ENCODE measurements at places on chromosomes 16 and 17.

GRCh38 chr16:23694644-23695373, 16.1 kb downstream of the PLK1 start:
- DNase-seq, result no peak

DNA sequence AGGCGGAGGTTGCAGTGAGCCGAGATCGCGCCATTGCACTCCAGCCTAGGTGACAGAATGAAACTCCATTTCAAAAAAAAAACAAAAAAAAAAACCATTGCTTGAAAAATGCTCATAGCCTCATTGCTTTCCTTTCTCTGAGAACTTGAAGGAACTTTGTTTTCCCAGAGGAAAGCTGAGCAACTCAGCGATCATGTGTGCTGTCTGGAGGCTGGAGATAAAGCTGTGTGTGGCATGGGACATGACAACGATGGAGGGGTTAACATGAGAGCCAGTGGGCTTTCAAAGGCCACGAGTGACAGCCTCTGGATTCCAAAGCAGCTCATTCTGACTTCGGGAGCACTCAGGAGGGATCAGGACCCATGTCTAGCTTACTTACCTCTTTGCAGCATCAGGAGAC, 21.6 kb upstream of the QRICH2 start:
- DNase-seq, result no peak

- DNase-seq, result no peak
Measured at GRCh38 chr17:33038740-33039139, 47.1 kb downstream of the SPACA3 start.

- DNase-seq, result no peak
Measured at GRCh38 chr16:56353054-56353921, 72.1 kb downstream of the AMFR start.

GRCh38 chr16:19609359-19609758, 53.9 kb downstream of the VPS35L start:
- no peak for DNase-seq

DNA sequence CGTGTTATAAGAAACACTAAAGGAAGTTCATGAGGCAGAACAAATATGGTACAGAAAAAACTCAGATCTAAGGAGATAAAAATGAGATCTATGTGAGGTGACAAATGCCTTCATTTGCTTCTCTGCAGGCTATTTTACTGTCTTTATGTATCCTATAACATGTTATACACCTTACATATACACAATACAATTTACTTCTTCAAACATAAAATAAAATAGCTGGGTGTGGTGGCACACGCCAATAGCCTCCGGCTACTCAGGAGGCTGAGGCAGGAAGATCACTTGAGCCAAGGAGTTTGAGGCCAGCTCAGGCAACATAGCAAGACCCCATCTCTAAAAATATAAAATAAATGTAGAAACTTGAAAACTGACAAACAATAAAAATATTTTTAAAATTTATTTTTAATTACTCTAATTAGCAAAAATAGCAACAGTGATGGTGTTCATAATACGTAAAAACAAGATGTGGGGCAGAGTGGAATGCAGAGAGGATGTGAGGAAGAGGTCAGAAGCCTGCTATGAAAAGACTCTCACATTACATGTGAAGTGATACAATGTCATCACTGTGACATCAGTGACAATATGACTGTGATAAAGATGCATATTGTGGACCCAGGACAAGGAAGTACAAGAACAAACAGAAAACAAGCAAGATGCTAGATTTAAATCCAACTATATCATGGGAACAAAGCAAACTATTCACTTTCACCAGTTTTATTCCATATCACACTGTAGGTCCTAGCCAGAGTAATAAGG, 31.0 kb downstream of the VPS53 start:
- DNase-seq, result no peak

- no peak for DNase-seq
Measured at GRCh38 chr16:56653218-56653617, 1.5 kb downstream of the MT1B start.

GRCh38 chr16:52914428-52914827, 138.3 kb downstream of the CHD9NB start:
- DNase-seq, result no peak

DNA sequence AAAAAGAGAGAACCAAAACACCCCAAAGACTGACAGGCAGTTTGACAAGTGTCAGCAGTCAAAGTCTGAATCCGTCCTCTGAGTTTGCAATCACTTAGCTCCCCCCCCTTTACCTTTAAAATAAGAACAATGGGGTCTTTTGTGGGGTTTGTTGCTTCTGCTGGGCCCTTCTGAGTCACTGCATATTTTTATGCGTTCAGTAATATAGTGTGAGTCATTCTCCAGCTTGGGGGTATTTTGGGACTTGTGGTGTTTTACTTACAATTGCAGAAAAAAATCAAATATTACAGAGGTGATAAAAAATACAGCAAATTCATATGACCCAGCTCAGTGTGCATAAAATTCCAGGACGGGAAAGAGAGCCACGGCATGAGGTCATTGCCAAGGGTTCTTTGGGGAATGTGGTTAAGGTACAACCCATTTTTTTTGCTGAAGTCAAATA, 120.1 kb downstream of the CYLD start:
- peak; percentile 9 for DNase-seq

GRCh38 chr17:61206922-61207321, 192.7 kb upstream of the TBX2 start:
- DNase-seq, result no peak

- no peak for DNase-seq
Measured at GRCh38 chr16:53855511-53855910, 151.6 kb downstream of the FTO start.

DNA sequence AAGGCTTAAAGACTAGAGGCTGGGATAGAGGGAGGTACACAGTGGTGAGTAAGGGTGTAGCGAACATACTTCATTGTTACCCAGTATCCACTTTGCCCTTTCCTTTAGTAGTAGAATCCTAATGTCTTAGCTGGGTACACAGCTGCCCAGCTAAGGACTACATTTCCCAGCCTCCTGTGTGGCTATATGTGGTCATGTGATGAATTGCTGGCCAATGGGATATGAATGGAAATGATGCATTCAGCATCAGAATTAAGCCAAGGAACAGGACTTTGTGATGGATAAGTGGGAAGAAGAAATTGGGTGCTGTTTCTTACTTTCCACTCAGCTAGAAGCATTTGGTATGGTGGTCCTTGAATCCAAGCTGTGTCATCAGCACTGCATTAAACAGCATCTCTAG, 55.9 kb downstream of the FOXL1 start:
- no peak for DNase-seq

GRCh38 chr16:88317613-88317965, 65.2 kb upstream of the ZNF469 start:
- DNase-seq, result no peak

- DNase-seq, result no peak
Measured at GRCh38 chr16:55871411-55872038, 3.6 kb downstream of the CES5A start.

GRCh38 chr16:66238696-66239095, 127.8 kb upstream of the CDH5 start:
- no peak for DNase-seq

GRCh38 chr16:5187402-5187952, 89.9 kb upstream of the EEF2KMT start:
- DNase-seq, result no peak

- no peak for DNase-seq
Measured at GRCh38 chr17:41917679-41918313, 955 bp downstream of the ACLY start.

- DNase-seq, result no peak
Measured at GRCh38 chr16:22624800-22625533, 114.3 kb downstream of the NPIPB5 start.

DNA sequence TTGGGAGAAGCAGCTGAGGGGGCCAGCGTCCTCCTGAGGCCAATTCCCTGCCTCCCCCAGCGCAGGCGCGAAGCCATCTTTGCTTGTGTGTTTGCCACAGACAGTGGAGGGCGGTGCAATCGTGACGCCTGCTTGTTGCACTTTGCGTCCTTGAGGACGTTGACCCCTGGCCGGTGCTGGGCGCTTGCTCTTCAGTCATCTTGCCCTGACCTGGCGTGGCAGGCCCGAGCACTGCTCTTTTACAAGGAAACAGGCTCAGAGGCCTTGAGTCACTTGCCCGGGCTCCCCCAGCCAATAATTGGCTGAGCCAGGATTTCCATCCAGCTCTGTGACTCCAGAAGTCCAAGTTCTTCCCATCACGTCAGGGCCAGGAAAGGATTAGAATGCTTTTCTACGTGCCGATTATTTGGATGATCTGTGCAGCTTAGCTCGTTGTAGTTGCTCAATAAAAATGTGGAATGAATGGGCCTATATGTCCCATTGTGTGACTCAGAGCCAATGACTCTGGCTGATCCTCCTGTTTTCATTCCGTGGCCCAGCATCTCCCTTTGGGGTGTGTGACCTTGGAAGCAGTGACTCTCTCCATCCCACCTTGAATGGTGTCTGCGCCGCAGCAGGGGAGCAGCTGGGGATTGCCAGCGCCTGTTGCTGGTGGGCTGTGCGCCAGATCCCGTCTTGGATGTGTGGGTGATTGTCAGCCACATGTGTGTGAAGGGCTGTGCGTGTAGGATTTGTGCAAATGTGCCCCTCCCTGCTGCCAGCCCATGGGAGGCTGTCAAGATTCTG, 214.1 kb downstream of the SEC14L1 start:
- DNase-seq, result peak; percentile 96

DNA sequence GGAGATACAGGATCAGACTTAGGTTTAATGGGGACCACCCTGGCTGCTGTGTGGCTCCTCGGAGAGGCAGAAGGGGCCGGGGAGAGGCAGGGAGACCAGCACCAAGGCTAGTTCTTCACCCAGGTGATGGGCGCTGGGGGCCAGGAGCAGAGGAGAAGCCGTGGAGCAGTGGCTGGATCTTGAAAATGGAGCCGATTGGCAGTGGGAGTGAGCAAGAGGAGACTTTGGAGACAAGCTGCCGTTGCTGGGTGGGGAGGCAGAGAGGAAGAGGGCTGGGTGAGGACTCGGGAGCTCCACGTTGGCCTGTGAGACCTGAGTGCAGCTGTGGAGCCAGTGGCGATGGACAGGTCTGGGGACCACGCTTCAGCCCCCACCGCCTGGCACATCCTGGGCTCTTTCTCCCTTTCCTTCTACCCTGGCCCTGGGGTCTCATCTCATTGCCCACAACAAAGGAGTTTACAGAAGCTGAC, 9.0 kb downstream of the RAB11FIP4 start:
- DNase-seq, result no peak

- DNase-seq, result no peak
Measured at GRCh38 chr17:64095144-64095882, 34.6 kb downstream of the ERN1 start.

DNA sequence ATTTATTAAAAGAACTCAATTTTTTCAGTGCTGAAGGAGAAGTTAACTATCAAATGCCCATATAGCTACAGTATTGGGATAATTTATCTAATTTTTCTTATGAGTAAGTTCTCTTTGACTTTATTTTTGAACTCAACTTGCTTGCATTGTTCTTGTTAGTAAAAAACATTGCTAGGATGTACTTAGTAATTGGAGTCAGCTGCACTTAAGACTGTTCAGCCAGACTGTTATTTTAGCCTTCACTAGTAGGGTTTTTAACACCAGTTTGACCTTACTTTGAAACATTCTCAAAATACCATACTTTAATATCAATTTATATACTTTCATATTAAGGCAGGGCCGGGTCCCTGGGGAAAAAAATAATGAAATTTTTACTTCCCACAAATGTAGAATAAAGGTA, 256.6 kb upstream of the TBX2 start:
- DNase-seq, result no peak

GRCh38 chr16:86987746-86988670, 329.2 kb downstream of the C16orf95 start:
- no peak for DNase-seq

GRCh38 chr17:40824015-40824832, 1.8 kb upstream of the KRT10 start:
- no peak for DNase-seq

GRCh38 chr16:53378138-53378537, 56.1 kb upstream of the RBL2 start:
- no peak for DNase-seq

GRCh38 chr17:74960570-74961342, 11.8 kb downstream of the HID1 start:
- DNase-seq, result no peak

- DNase-seq, result no peak
Measured at GRCh38 chr16:19131825-19132218, 18.1 kb downstream of the ITPRIPL2 start.

DNA sequence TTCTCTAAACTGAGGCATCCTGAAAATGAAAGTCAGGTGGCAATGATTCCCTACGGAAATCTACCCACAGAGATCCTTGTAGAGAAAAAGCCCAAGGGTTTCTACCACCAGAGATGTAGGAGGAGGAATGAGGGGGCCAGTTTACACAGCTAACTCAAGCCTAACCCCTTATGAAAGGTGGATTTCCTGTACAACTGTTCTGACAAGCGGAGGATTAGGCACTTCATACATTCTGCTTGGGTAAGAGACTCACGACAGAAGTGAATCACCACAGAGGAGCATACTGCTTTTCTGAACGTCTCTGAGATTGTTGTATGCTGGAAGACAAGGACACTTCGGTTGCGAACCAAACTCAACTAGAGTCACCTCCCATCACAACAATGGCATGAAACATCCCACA, 72.7 kb downstream of the SMG6 start:
- DNase-seq, result no peak

DNA sequence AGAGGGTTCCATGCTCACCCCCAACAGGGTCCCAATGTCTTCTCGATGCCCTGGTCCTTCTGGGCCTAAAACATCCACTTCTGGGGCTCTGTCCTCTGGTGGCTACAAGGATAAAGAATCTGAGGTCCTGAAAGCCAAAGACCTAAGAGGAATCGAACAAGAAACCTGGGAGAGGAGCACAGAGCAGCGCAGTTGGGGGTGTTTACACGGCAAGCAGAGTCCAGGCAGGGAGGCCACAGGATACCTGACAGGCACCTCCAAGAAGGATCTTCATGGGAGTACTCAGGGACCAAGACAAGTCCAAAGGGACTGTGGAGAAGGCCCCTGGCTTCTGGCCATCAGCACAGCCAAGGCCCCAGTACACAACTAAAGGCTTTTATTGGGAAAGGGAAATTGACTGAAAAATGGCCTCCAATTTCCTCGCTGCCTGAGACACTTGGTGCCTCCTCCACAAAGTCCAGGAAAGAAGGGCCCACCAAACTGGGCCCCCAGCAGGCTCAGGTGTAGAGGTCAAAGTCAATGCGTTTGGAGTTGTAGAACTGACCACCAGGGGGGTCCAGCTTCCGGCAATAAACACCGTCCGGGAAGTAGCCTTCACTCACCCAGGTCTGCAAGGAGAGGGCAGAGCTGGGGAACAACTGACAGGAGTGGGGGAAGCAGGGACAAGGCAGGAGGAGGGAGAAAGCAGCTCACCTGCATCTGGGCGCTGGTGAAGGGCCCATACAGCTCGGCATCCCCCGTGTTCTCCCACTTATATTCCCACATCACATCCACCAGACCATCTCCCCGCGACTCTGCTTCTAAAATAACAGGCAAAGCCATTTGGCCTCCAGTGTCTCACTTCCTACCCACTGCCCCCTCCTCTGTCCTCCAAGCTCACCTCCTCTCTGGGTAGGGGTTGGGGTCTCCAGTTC, 2.4 kb downstream of the CD2BP2 start:
- no peak for DNase-seq
